Naive thymus-derived CD8-positive, alpha-beta T cell (primary cell): ENCODE measurements at places on chromosomes 5 and 9.
A peak's percentile ranks its signal among the peaks of the same experiment; 100 is the strongest.

- DNase-seq = no peak
These were observed 47.4 kb downstream of the MYO10 start for GRCh38 chr5:16888694-16889124.

DNA sequence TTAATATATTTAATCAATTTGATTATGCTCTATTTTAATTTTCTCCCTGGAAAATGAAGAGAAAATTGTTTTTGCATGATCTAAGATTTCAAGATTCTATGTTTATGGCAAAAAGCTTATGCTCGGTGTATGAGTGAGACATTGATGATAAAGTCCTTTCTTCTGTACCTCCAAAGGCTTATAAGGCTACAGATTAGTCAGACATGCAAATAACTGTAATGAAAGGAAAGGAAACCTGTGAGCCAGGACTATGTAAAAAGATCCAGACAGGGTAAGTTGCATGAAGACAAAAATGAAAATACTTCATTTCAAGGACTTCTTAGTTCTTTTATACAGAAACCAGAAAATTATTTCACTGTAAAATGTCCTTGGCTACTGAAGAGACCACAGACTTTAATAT is 52.2 kb upstream of the EDIL3 start:
- no peak for DNase-seq

DNA sequence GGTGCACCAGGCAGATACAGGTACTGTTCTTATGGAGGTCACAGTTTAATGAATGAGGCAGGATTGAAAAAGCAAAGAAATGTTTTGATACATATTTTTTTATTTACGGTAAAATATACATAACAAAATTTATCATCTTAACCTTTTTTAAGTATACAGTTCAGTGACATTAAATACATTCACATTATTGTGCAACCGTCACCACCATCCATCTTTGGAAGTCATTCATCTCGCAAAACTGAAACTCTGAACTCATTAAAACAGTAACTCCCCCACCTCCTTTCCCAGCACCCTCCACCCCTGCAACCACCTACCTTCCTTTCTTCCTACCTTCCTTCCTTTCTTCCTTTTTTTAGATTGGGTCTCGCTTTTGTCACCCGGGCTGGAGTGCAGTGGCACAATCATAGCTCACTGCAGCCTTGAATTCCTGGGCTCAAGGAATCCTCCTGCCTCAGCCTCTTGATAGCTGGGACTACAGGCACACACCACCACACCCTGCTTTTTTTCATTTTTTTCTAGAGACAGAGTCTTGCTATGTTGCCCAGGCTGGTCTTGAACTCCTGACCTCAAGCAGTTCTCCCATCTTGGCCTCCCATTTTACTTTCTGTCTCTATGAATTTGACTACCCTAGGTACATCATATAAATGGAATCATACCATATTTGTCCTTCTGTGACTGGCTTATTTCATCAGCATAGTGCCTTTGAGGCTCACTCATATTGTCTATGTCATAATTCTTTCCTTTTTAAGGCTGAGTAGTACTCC is 22.5 kb upstream of the PSD2 start:
- DNase-seq = no peak

- DNase-seq = no peak
These were observed 25.9 kb downstream of the CCDC171 start for GRCh38 chr9:15578714-15579113.

- DNase-seq = no peak
These were observed 7.5 kb upstream of the PAIP1 start for GRCh38 chr5:43564289-43564850.

DNA sequence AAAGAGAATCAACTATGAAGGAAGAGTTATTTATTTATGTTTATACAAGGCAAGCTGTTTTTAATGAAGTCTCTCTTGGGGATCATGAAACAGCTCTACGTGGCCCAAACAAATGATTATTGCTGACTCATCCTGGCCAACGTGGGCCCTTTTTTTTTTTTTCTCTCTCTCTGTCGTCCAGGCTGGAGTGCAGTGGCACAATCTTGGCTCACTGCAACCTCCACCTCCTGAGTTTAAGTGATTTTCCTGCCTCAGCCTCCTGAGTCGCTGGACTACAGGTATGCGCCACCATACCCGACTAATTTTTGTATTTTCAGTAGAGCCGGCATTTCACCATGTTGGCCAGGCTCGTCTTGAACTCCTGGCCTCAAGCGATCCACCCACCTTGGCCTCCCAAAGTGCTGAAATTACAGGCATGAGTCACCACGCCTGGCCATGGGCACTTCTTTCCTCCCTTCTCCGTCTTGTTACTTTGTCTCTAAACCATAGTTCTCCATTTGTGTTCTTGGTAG is 98.3 kb downstream of the BASP1 start:
- no peak for DNase-seq

DNA sequence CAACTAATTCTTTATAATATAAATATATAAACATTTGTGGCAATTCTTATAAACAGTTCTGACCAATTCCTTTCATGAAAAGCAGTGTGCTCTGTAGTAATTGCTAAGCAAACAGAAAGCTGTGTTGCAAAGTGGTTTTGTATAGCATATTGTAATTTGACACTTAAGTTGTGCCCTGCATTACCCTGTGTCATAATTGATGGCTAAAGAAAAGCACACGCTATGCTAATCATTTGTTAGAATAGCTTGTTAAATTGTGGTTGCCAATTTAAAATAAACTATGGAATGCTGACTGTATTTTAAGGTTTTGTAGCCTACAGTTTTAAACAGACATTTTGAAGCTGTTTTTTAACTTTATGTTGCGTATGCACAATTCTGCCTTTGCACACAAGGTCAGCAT is 140.0 kb downstream of the PBX3 start:
- DNase-seq = no peak

- DNase-seq = no peak
These were observed 11.9 kb downstream of the APBA1 start for GRCh38 chr9:69660304-69660703.

GRCh38 chr5:123452401-123452800 is 29.2 kb upstream of the CEP120 start:
- no peak for DNase-seq

- no peak for DNase-seq
These were observed 1.9 kb downstream of the LPAR1 start for GRCh38 chr9:111036429-111036789.

DNA sequence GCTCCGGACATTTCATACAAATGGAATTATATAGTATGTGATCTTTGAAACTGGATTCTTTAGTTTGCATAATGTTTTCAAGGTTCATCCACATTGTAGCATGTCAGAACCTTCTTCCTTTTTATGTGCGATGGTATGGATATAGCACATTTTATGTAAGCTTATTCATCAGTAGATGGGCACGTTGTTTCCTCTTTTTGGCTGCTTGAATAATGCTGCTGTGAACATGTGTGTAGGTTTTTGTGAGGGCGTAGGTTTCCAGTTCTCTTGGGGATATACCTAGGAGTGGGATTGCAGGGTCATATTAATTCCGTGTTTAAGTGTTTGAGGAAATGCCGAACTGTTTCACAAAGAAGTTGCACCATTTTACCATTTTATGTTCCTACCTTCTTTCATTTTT is 187.8 kb downstream of the NR3C1 start:
- no peak for DNase-seq

DNA sequence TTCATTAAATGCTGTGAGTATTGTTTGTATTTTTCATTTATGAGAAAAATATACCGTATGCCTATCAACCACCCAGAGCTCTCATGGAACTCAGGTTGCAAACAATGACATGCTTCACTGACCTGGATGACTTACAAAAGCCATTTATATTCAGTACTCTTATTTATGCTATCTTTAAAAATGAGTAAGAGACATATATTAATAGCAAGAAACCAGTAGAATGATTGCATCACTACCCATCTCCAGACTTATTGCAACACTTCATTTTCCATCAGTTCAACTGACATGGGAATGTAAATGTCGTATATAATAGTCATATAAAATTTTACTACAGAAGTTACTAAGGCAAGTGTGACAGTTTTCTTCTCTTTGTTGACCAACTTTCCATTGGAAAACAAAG is 69.1 kb downstream of the OTP start:
- no peak for DNase-seq

DNA sequence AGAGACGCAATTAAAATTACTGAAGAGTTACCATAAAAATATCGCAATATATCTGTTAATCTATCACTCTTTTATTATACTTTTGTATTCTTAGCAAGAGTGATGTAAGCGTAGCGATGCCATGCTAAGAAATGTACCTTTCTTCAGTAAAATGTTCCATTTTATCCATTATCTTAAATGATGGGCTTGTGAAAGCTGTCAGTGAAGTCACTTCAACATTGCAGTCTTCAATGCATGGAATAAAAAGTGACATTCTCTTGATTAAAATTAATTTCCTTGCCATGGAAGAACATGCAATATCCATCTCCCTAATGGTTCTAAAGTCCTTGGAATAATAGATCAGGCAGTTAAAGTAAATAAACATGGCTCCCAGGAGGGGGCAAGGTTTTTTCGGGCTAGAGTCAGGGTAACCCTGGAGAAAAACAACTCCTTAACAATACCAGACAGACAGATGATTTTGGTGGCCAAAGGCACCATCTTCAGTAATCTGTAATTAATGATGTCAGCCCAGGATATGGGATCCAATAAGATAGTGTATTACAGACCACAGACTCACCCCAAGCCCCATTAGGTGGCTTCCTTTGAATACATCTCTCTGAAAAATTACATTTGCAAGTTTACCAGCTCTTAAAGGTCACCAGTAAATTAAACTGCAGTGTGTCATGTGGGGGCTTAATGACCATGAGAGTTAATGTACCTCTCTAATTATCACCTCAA is 677.1 kb downstream of the DTWD2 start:
- DNase-seq = no peak

GRCh38 chr9:82488313-82489200 is 500.0 kb downstream of the SPATA31D1 start:
- DNase-seq = no peak

GRCh38 chr5:154683101-154683880 is 71.9 kb upstream of the LARP1 start:
- DNase-seq = no peak

DNA sequence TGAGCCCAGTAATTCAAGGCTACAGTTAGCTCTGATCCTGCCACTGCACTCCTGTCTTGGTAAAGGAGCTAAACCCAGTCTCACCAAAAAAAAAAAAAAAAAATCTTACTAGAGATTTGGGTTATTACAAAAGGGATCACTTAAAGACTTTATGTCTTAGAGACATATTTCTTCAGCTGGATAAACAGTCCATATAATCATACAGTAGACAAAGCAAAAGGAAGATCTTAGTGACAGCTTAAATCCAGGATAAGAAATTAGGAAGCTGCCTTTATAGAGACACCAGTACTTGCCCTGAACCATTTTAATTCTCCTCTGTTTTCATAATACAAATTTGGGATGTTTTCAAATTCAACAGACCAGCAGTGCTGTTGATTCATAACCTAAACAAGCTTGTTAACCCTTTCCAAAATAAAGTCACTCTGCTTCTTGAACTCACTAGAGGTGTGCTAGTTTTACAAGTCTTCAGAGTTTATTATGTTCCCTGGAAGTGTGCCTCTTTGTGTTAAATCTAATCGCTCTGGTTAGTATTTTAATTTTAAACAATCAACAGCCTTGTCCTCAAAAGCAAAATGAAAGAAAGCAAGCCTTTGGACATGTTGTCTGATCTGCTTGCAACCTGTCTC is 255.5 kb downstream of the ARRDC3 start:
- no peak for DNase-seq

DNA sequence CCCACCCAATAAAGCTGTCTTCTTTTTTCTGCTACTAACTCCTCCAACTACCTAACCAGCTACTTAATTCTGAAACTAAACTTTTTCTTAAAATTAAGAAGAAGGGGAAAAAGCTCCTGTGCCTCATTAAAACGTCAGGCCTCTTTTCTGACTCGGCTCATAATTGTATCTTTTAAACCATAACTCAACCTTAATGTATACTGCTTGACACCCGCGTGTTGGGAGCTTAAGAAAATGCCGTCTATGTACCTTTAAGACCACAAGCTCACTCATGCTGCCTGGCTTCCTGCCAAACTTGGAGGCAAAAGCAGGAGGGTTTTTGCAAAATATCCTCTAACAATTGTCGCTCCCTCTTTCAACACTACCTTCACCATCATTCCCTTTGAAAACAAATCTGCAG is 5.0 kb downstream of the EBF1 start:
- peak; percentile 49 for DNase-seq

- DNase-seq = no peak
These were observed 86.6 kb downstream of the SLC38A9 start for GRCh38 chr5:55625589-55625909.

DNA sequence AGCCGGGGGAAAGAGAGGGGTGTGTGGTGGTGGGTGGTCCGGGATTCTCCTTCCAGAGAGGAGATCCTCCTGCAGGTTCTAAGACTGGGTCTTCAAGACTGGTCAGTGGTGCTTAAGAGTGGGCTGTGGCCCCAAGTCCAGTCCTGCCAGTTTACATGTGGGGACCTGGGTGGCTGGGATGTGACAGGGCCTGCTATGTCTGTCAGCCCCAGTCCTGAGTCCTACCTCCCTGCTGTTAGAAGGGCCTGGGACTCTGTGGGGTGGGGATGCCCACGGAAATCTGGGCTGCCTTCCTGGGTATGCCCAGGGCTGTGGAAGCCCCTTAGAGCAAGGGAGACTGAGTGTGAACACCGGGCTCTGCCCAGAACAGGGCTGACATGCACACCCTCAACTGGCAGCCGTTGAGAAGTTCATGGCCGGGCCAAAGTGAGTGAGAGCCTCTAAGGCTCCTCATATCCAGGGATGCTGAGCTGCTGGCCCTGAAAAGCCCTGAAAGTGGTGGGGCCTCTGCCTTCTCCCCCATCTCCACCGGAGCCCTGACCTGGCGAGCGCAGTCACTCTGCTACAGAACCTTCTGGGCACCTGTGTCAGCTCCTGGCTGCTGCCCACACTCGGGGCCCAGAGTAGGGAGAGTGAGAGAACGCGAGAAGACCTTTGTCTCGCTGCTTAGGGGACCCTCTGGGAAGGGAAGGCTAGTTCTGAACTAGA is 1.7 kb downstream of the PHF2 start:
- DNase-seq = no peak

DNA sequence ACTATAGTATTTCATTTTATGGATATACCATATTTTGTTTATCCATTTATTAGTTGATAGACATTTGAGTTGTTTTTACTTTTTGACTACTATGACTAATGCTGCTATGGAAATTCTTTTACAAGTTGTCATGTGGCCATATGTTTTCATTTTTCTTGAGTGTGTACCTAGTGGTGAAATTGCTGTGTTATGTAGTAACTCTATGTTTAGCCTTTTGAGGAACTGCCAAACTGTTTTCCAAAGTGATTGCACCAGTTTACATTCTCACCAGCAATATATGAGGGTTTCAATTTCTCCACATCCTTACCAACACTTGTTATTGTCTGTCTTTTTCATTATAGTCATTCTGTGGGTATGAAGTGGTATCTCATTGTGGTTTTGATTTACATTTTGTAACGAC is 75.4 kb downstream of the GRIA1 start:
- no peak for DNase-seq
